ENCODE measurements at places on chromosomes 4 and X. TPM values are rescaled to one million over a fixed set of nuclear protein-coding genes. Genes with fewer than 3 reads are reported as not detected.

Gene ADGRL3
- 8.0 TPM for total RNA-seq

Gene MMRN1
- 0.27 TPM for total RNA-seq

Gene FGF5
- 0.28 TPM for total RNA-seq

Gene MAB21L2
- 0.81 TPM for total RNA-seq
